ENCODE measurements at places on chromosomes 5 and 9.
A peak's percentile ranks its signal among the peaks of the same experiment; 100 is the strongest.

- DNase-seq, result peak; percentile 26
These were observed 66.5 kb downstream of the TEX10 start for GRCh38 chr9:100286257-100286656.

DNA sequence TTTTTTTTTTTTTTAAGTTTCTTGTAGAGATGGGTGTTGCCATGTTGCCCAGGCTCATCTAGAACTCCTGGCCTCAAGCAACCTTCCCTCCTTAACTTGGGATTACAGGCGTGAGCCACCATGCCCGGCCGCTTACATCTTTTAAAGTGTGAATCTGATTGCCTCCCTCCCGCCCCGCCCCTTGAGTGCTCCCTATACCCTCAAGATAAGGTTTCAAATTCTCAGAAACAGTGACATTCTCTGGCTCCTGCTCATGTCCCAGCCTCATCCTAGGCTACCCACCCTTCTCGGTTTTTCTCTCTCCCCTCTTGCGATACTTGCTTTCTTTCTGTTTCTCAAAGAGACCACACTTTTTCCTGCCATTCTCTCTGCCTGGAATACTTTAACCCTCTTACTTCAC lies 12.4 kb downstream of the MORN5 start:
- DNase-seq, result no peak

DNA sequence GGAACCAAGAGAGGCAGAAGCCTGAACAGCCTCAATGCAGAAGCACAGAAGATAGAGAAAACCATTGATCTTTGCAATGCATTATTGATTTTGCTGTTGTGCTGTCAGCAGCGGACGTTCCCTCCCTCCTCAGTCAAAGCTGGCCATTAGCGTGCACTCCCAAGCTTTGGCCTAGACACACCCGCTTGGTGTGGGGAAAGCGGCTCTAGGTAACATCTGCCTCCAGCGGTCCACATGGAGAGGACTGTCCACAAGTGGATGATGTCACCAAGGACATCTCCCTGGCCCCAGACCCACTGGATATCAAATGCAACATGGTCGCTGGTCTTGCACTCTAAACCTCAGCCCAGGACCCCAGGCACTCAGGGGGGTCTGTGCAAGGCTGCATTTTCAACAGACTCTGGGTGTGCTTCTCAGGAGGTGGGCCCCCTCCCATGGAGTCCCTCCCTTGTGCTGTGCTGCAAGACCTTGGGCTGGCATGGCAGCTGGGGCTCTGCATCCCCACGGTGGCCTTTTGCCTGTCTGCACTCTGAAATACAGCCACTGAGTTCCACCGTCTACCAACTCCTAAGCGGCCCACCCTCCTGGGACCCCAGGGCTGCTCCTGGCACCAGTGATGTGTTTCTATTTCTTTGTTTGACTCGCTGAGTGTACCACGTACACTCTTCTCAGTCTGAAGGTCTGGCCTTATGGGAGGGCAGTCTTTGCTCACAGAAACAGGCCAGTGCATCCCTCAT lies 1.9 kb downstream of the SEMA4D start:
- no peak for DNase-seq

GRCh38 chr5:56402266-56403220 lies 169.4 kb upstream of the ANKRD55 start:
- DNase-seq, result no peak

- DNase-seq, result peak; percentile 88
These were observed 9.2 kb downstream of the ARL15 start for GRCh38 chr5:54301220-54301619.

DNA sequence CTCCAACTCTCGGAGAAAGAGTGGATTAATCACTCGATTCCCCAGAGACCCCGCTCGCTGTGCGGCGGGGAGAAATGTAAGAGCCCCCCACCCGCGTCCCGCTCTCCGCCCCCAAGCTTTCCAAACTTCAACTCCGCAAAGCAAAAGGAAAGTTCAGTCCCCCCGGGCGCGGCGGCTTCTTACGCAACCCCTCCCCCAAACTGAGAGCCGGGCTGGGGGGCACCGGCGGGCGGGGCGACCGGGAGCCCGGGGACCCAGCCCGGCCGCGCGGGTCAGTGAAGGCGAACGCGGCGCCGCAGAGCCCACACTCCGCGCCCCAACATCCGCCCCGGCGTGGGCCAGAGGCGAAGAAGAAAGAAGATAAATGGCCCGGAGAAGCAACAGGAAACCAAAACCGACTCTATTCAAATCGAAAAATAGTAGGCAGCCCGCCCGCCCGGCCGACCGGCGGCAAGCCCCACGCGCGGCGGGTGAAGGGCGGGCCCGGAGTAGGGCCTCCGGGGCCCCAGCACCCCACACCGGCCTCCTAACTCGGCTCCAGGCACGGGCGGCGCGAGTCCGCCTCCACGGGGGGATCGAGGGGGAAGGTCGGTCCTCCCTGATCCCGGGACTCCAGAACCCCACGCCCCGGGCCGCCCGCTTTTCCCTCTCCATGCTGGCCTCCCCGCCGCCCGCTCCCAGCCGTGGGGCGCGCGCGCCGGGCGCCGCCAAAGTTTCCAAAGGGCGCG lies 720 bp downstream of the NOTCH1 start:
- DNase-seq, result peak; percentile 58

GRCh38 chr9:113228130-113228665 lies 6.9 kb downstream of the SLC31A1 start:
- no peak for DNase-seq

- no peak for DNase-seq
These were observed 124.0 kb upstream of the DAP start for GRCh38 chr5:10885026-10885425.

- DNase-seq, result no peak
These were observed 9.3 kb downstream of the BRD8 start for GRCh38 chr5:138169124-138169523.

- no peak for DNase-seq
These were observed 268.7 kb upstream of the PAPPA start for GRCh38 chr9:115884846-115885245.

- peak; percentile 38 for DNase-seq
These were observed 66.9 kb upstream of the SLIT3 start for GRCh38 chr5:169367861-169368260.

DNA sequence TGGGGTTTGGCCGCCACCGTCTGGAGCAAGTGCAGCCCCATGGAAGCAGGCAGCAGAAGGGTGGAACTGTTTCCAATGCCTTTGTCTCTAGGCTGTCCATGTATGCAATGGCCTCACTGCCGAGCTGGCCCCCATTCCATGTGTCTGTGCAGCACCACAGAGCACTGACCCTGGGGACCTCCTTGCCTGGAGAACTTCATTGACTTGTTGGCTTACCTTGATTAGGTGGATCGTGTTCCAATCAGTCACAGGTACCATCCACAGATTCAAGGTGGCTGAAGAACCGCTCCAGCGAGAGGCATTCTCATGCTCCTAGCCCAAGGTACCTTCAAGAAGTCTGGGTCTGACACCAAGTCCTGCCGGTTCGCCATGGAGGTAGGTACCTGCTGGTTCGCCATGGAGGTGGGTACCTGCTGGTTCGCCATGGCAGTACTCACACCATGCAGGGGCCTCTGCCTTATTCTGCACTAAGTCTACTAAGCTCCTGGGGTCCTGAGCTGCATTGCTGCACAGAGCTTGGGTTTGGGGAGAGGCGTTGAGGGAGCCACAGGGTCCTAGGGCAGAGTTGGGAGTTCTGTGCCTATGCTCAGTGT lies 358.3 kb upstream of the IRX1 start:
- no peak for DNase-seq

DNA sequence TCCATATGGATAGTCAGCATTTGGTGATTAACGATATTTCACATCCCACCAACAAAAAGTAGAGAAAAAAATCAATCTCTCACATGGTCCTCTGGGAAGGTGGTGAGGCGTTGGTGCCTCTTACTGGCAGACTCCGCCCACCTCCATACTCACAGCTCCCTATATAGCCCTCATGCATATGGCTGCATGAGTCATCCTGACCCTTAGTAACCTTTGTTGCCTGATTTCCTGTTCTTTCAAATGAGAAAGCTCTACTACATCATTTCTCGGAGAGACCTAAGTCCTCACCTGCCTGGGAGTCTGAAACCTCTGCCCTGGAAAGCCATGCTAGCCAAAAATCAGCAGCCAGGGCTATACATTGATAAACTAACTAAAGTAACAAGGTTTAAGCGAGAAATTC lies 33.3 kb upstream of the ABCA1 start:
- peak; percentile 96 for DNase-seq

DNA sequence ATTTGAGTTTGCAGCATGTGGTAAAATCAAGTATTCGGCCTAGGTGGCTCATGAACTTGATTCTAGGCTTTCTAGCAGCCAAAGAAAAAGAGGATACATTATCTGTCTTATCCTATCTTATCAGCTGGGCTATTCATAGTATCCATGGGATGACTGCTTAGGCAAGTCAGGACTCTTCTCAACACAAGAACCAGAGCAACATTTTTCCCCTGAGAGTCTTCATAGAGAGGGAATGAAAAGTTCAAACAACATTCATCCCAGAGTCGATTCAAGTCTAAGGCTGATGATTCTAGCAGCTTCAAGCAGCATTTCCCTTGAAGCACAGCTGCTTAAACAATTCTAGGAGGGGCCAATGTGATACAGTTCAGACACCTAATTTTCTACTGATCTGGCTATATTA lies 3.0 kb downstream of the S100Z start:
- DNase-seq, result no peak

All from inflammatory macrophage treated with lipopolysaccharide for 4 hours (primary cell).